ENCODE measurements at places on chromosomes 1 and 21. TPM values are rescaled to one million over a fixed set of nuclear protein-coding genes. Genes with fewer than 3 reads are reported as not detected.

Gene RRP1
- 14.0 TPM for total RNA-seq

Gene CYP4Z1
- 0.47 TPM for total RNA-seq

Gene KCNT2
- total RNA-seq: 50.1 TPM

Gene RBBP4
- 212 TPM for total RNA-seq

Gene RGS8
- total RNA-seq: 7.8 TPM

Gene SNAPIN
- total RNA-seq: 36.3 TPM

Gene IVL
- not detected for total RNA-seq

Gene FAM72C
- total RNA-seq: 0.16 TPM

Gene SLC1A7
- not detected for total RNA-seq

Gene CTPS1
- 16.5 TPM for total RNA-seq

Gene ADAMTS4
- 0.62 TPM for total RNA-seq

Gene DTL
- 2.7 TPM for total RNA-seq

Gene KHDRBS1
- total RNA-seq: 87.2 TPM

Gene LRRC40
- total RNA-seq: 97.8 TPM

Gene FPGT
- 32.9 TPM for total RNA-seq

Gene DYNLT5
- 3.6 TPM for total RNA-seq

Gene IL22RA1
- not detected for total RNA-seq

Gene ADGRL4
- total RNA-seq: 3.1 TPM

Gene MX2
- total RNA-seq: 0.62 TPM

Gene USP24
- 93.9 TPM for total RNA-seq

Gene PLA2G2F
- not detected for total RNA-seq

Gene OR10T2
- not detected for total RNA-seq

Gene CD160
- total RNA-seq: 0.16 TPM

Gene NUP210L
- under 0.01 TPM for total RNA-seq

Gene VWA5B1
- total RNA-seq: 0.16 TPM

Gene EPHA10
- total RNA-seq: 10.1 TPM

Gene KIF2C
- total RNA-seq: 2.5 TPM

Gene TSPAN1
- 0.31 TPM for total RNA-seq

Gene DUSP10
- total RNA-seq: 5.3 TPM

Gene LCA5L
- not detected for total RNA-seq

Gene CLCA1
- 0.16 TPM for total RNA-seq

Gene SYT2
- total RNA-seq: 1.1 TPM

Gene PANK4
- total RNA-seq: 26.0 TPM

Gene C1orf87
- total RNA-seq: 0.31 TPM

Gene S100A1
- total RNA-seq: 0.47 TPM
